ENCODE measurements at places on chromosomes 13 and 19. TPM values are rescaled to one million over a fixed set of nuclear protein-coding genes. Genes with fewer than 3 reads are reported as not detected.

DNA sequence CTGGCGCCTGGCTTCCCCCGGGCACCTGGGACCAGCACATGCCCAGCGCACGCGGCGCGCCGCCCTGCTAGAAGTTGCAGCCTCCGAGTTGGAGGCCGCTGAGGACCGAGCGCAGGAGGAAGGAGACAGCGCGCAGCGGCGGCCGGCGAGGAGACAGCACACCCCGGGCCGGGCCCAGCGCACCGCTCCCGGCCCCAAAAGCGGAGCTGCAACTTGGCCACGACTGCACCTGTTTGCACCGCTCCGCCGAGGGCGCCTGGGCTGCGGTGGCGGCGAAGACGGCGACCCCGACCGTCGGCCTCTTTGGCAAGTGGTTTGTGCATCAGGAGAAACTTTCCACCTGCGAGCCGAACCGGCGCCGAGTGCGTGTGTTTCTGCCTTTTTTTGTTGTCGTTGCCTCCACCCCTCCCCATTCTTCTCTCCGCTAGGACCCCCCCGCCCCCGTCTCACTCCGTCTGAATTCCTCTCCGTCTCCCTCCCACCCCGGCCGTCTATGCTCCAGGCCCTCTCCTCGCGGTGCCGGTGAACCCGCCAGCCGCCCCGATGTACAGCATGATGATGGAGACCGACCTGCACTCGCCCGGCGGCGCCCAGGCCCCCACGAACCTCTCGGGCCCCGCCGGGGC, at the start of gene SOX1:
Gene SOX1 (plus strand): TSS at position 34 of the 626 bp plus-strand sequence. CDS start 510 bp downstream, at position 544.
- DNase-seq = no peak

DNA sequence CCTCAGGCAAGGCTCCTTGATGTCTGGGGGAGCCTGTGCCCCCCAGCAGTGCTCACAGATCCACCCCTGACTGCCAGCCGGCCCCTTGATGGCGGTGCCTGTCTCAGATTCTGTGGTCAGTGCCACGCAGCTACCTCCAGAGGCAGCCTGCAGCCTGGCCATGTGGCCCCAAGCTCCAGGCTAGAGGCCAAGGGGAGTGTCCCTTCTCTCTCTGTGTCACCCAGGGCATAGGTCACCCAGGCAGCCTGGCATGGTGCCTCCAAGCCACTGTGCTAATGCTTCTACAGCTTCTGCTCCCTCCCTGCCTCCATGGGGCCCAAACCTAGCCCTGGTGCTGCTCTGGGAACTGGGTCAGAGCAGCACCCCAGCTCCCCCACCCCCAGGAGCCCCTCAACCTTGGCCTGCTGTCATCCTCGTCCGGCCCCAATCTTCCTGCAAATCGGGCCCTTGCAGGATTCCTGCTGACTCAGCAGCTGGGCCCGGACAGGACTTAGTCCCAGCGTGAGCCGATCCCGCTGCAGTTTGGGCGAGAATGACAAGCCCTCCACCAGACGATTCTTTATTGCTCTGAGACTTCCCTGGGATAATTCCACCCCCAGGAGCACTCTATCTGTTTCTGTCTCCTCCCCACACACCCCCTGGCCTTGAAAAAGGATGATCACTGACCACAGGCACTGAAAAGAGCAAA, 2.8 kb upstream of the ARL11 start:
- DNase-seq = no peak

Gene PSG3
- not detected for total RNA-seq

- DNase-seq = peak; percentile 71
These were observed 2.5 kb downstream of the KANK3 start for GRCh38 chr19:8340341-8341096.

DNA sequence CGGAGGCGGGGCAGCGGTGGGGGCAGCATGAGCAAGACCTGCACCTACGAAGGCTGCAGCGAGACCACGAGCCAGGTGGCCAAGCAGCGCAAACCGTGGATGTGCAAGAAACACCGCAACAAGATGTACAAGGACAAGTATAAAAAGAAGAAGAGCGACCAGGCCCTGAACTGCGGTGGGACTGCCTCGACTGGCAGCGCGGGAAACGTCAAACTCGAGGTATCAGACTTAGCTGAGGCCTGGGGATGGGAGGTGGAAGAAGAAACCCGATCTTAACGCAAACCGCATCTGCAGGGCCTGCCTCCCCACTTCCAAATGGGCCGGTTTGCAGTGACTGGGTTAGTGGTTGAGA, 693 bp downstream of the RFXAP start:
- DNase-seq = no peak

GRCh38 chr19:6766357-6767080, 716 bp downstream of the SH2D3A start:
- no peak for DNase-seq

GRCh38 chr13:83151308-83151660, 731.0 kb downstream of the SLITRK1 start:
- no peak for DNase-seq

- no peak for DNase-seq
These were observed 12.3 kb upstream of the RASA3 start for GRCh38 chr13:114144606-114145244.

DNA sequence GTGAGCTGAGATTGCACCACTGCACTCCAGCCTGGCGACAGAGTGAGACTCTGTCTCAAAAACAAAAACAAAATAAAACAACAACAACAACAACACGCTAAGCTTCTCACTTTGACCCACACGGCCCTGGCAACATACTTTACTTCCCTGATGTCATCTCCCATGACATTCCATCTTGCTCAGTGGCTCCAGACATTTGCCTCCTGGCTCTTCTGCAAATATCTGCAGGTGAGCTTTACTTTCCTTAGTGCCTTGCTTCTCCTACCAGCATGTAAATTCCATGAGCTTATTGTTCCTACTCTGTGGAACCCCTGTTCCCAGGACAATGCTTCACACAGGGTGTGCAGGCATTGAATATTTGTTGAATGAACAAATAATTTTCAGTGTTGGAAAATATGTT, 205.6 kb upstream of the TMTC4 start:
- DNase-seq = no peak

- DNase-seq = no peak
These were observed 3.0 kb upstream of the KCTD12 start for GRCh38 chr13:76889254-76889653.

Gene ATXN8OS
- total RNA-seq = not detected

GRCh38 chr13:79282976-79283375, 123.1 kb downstream of the RBM26 start:
- DNase-seq = no peak

Measured in left lung (tissue), 14 donors.